NCI-H1105 (cell line): ENCODE measurements at places on chromosomes 12 and 14.

DNA sequence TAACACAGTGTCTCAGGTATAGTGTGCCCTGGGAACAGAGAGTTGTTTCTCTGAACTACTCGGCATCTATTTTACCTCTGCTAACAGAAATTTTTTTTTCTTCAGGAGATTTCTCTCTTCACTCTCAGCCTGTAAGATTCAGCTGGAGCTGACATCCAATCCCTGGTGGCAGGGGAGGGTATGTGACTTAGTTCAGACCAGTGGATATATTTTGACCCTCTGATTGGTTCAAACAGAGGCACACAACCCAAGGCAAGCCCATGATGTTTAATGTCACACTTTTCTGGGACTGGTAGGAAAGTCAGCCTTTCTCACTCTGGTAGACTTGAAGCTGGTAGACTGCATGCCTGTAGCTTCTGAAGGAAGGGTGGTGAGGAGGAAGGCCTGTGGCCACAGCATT, 147.9 kb downstream of the HMGA2 start:
- no peak for DNase-seq

- DNase-seq: no peak
Observed at GRCh38 chr14:69987406-69988121, 108.3 kb downstream of the SMOC1 start.

GRCh38 chr12:32467959-32468863, 68.9 kb downstream of the FGD4 start:
- no peak for DNase-seq

GRCh38 chr12:94272280-94272679, 123.9 kb downstream of the PLXNC1 start:
- no peak for DNase-seq

GRCh38 chr14:22296722-22297121, 292.3 kb downstream of the DAD1 start:
- DNase-seq: no peak

DNA sequence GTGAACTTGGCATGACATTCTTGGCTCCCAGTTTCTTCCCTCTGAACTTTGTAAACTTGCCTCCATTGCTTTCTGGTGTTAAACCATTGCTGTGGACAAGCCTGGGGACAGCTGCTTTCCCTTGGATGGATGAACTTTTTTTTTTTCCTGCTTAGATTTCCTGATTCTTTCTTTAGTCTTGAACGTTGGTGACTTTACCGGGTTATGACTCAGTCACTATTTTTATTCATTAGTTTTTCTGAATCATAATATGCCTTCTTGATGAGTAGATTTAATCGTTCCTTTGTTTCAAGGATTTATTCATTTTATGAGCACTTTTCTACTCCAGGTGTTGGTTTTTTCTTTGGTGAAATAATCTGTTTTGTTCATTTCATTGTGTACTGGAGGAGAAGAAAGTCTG, 155.0 kb upstream of the RTL1 start:
- no peak for DNase-seq

DNA sequence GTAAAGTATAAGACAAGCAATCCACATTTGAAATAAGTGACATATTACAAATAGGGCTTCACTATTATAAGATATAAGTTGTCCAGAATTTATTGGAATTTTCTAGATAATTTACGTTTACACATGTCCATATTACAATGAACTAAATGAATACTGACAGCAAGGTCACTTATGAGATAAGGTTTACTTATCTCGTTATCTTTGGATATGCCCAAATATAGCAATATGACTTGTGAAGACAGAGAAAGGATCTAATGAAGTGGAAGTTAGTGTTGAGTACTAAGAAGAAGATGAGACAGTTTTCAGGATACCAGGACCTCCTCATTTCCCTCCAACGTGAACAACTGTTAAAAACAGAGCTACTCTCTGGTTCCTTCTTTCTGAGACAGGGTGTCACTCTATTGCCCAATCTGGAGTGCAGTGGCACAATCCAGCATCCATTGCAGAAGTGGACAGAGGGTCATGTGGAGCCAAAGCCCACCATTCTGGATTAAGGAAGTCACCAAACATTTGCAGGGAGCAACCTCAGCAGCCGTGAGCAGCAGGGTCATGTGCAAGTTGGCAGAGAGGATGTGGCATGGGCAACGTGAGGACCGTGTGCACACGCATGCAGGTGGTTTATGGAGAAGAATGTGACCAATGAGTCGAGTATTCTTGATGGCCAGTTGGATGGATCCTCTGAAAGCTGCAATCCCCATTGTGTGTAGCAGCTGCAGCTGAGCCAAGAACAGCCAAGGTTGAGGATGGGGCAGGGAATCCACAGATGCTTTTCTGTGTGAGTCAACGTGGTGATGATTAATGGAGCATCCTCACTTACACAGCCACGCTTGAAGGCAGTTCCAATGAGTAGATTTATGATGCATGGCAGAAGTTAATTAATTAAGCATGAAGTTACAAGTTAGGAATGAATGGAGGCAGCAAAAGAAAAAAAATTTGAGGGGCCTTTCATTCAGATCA, 111.0 kb downstream of the BICD1 start:
- DNase-seq: no peak

- DNase-seq: no peak
Observed at GRCh38 chr12:123356159-123356670, 8.4 kb downstream of the SBNO1 start.

DNA sequence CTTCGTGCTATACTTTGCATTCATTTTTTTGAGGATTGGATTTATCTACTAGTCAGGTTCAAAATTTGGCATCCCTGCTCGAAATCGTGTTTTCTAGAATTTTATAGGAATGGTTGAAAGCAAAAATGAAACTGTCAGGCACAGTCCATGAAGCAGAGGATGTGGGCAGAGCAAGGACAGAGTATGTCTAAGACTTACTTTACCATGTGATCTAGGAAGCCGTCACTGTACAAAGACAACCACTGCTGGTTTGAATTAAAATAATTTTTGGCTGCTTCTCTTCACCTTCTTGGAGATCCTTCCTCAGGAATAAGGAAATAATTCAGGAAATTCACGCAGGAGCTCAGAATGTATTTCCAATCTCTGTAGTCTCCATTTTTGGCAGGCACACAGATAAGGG, 31.6 kb upstream of the SGPP1 start:
- no peak for DNase-seq

DNA sequence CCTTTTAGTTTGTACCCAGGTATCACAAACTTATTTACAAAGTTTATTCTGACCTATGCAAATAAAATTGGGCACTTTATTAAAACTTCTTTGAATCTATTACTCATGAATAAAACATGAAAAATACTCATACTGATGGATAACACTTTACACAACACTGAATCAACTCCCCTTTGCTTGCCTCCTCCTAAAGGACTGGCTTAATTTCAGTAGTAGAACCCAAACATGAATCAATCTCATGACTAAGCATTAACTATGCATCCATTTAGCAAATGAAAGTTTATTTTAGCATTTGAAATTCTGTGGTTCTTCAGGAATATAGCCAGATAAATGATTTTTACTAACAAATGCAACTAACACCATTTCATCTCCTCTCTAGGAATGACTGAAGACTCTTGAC, 32.4 kb downstream of the DENND5B start:
- DNase-seq: no peak

DNA sequence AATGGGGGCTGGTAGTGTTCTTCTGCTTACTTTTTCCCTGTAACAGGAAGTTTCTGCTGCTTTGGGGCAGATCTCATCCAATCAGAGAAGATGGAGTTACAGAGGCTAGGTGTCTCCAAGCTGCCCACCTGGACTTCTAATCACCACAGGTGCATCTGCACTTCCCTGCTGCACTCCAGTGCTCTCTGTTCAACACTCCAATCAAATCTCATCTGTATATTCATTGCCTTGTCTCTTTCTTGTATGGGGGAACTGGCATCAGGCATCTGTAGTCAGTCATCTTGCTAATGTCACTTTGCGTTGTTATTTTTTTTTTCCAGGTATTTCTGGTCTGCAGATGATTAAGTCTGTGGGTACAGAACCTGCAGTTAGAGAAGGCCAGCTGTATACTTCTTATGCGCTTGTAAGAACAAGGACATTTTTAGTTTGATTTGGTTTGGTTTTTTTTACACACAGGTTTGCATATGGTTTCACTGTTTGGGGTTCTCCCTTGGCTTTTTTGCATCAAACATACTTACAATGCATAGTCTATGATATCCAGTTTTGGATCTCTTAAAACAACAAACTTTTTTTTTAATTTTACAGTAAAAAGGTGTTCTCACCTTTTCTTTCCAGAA, 116.0 kb downstream of the METTL25 start:
- no peak for DNase-seq

GRCh38 chr14:38210587-38211216, 3.0 kb downstream of the SSTR1 start:
- DNase-seq: no peak

DNA sequence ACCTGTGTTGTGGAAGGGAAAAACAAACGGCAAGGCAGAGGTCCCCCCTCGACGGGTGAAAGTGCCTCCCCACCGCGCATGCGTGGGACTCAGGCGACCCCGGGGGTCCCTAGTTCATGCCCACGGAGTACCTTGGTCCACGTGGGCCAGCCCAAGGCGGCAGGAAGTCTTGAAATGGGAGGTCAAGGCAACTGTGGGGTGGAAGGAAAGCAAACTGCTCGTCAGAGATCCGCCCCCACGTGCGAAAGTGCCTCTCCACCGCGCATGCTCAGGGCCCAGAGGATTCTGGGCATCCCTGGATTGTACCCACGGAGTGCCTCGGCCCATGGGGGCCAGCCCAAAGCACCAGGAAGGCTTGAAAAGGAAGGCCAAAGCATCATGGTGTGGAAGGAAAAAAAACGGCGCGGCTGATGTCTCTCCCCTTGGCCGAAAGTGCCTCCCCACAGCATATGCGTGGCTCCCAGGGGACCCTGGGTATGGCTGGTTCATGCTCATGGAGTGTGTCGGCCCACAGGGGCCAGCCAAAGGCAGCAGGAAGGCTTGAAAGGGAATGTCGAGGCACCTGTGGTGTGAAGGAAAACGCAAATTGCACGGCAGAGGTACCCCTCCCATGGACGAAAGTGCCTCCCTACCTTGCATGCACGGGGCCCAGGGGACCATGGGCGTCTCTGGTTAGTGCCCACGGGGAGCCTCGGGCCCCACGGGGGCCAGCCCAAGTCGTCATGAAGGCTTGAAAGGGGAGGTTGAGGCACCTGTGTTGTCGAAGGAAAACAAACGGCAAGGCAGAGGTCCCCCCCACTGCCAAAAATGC, 369.7 kb downstream of the ALG10 start:
- DNase-seq: no peak

DNA sequence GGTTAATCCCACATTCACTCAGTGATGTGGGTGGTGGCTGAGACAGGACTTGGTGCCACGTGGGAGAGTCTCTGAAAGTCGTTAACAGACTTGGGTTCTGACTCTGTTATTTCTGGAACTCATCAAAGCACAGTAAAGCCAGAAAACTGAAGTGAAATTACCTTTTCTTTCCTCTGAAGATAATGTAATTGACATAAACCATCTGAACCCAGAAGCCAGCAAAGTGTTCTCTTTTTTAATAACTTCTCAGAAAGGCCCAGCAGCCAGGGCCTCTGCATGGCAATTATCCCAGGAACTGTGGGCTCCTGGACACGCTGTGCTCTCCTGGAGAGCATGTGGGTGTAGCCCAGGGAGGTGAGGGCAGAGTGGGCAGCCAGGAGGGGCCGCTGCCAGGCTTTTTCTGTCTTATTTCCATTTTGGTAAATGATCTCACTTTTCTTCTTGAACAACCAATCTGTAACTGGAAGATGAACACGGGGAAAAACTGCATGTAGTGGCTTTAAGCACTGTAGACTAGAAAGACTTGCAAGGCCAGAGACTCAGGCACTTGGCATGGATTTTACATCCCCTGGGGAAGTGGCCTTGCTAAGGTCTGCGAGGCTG, 444.1 kb upstream of the TMEM132C start:
- DNase-seq: no peak

GRCh38 chr12:82025462-82025861, 266.3 kb upstream of the PPFIA2 start:
- DNase-seq: no peak
